Stimulated activated CD4-positive, alpha-beta T cell treated with anti-CD3 and anti-CD28 coated beads, Interleukin-4, amount 100 ng/mL, for 4 hours (primary cell): ENCODE measurements at places on chromosomes 7 and 10.

- peak; percentile 53 for DNase-seq
Measured at GRCh38 chr7:2982831-2983230, 60.8 kb downstream of the CARD11 start.

DNA sequence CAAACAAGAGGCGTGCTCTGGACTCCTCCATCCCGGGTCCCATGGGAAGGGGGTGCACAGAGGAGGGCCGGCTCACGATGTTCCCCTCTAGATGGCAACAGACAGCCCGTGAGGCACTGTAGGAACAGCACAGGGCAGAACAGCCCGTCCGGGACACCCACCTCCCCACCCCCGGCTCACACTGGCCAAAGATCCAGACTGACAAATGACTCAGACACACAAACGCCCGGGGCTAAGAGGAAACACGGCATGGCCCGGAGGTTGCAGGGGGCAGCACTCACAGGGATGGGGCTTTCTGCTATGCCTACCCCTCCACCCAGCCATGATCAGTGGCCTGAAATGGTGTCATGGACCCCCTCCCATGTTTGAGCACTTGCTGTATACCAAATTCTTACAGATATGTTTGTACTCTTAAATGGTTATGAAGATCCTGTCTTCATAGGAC lies 4.9 kb upstream of the ELN start:
- no peak for DNase-seq

DNA sequence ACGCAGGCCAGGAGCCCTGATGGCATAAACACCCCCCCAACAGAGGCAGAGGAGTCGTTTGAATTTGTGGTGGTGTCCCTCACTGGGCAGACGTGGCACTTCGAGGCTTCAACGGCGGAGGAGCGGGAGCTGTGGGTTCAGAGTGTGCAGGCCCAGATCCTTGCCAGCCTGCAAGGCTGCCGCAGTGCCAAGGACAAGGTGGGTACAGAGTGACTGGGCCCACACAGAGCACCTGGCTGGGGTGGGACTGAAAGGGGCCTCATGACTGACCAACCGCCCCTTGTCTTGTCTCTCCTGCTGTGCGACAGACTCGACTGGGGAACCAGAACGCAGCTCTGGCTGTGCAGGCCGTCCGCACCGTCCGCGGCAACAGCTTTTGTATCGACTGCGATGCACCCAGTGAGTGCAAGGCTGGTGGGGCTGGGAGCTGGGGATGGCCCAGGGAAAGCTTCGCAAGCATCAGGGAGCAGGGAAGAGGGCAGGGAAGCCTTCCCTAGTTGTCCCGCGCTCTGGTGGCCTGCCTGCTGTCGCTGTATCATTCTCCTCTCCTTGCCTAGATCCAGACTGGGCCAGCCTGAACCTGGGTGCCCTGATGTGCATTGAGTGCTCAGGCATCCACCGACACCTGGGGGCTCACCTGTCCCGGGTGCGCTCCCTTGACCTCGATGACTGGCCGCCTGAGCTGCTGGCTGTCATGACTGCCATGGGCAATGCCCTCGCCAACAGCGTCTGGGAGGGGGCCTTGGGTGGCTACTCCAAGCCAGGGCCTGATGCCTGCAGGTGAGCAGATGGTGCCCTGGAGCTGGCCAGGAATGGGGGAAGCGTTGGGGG lies 25.4 kb downstream of the GBX1 start:
- DNase-seq = no peak

- no peak for DNase-seq
Measured at GRCh38 chr7:34133356-34133982, 228.1 kb downstream of the BMPER start.

GRCh38 chr7:53476566-53476965 lies 441.1 kb downstream of the POM121L12 start:
- DNase-seq = no peak

DNA sequence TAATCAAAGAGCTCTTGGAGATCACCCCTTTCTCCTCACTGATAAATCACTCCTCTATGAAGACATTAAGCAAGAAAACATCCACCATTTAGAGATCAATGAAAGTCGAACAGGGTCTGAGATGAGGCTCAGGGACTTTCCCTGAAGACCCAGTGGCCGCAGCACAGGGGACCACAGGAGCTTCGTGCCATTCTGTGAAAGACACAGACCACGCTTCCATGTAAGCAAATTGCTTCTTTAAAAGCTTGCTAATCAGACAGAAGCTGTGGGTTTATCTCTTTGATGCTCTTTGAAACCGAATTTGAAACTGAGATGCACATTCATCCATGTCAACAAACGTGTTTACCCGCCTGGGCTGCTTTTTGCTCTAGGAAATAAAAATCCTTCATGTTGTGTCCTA lies 231.9 kb upstream of the PPP2R2D start:
- DNase-seq = no peak

DNA sequence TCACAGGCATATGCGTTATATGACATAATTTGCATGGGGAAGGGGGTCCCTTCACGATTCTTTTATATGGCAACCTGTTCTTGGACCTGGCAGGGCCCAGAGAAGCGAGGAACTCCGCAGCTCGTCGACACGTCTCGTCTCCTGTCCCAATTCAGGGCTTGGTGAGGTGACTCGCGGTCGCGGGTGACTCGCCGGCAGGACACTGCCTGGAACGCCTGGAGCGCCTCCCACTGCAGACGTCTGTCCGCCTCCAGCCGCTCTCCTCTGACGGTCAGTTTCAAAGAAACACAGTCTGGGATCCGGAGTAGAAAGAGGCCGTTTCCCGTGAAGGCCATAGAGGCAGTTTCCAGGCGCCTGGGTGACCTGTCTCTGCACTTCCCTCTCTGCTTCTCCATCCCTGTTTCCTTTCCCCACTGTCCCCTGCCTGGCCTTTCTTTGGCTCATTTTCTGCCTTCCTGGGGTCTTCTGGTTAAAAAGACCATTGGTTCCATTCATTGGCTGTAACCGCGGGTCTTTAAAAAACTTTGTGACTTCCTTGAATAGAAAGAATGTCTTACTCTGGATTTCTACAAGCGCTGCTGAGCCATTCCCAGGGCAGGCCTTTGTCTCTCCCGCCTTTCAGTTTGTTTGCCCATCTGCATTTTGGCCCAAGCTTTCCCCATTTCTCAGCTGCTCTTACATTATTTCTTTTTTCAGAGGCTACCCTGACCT lies 1.2 kb downstream of the UPP1 start:
- DNase-seq = no peak
